Activated naive CD4-positive, alpha-beta T cell treated with anti-CD3 and anti-CD28 coated beads, Interleukin-2, amount 50 U/mL, for 72 hours (primary cell): ENCODE measurements at places on chromosomes 16 and 17. TPM values are rescaled to one million over a fixed set of nuclear protein-coding genes. Genes with fewer than 3 reads are reported as not detected.

GRCh38 chr16:69616082-69616481, 50.3 kb downstream of the NFAT5 start:
- no peak for DNase-seq

DNA sequence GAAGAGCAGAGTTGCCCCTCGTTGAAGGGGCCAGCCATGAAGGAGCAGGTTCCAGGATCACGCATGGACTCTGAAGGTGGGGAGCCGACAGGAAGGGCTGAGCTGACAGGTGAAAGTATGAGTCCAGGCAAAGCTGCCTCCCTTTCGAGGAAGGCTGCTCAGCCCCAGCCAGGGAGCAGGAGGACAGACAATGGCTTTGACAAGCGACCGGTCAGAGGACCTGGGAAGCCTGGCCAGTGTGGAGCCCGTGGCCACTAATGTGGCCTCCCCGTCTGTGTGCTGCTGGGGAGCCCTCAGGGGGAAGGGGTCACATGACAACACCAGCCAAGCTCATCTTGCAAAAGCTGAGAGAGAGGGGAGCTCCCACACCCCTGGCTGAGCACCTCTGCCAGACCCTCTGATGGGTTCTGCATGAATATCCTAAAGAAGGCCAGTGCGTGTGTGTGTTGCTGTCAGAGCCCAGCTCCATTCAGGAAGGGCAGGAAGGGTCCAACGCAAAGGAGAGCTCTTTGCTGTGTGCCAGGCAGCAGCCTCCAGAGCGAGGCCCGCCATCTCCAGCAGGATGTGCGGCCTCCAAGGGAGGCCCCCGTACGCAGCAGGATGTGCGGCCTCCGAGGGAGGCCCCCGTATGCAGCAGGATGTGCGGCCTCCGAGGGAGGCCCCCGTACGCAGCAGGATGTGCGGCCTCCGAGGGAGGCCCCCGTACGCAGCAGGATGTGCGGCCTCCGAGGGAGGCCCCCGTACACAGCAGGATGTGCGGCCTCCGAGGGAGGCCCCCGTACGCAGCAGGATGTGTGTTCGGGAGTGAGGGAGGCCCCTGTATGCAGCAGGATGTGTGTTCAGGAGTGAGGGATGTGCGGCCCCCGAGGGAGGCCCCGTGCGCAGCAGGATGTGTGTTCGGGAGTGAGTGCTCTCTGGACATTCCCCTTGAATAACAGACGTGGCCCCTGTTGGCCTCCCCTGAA, 102.1 kb upstream of the CHMP6 start:
- peak; percentile 72 for DNase-seq

Gene CMTM2
- 0.87 TPM for total RNA-seq

DNA sequence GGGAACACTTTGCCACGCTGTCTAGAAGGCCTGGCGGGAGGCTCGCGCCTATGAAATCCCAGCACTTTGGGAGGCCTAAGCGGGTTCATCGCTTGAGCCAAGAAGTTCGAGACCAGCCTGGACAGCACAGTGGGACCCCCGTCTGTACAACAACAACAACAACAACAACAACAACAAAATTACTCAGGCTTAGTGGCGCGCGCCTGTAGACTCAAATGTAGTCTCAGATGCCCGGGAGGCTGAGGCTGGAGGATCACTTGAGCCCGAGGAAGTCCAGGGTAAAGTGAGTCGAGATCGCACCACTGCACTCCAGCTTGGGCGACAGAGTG, 297 bp upstream of the SLFN13 start:
- no peak for DNase-seq

Gene CA4
- total RNA-seq = not detected
